Right cardiac atrium (tissue), 5 donors: ENCODE measurements at places on chromosomes 11 and 22. TPM values are rescaled to one million over a fixed set of nuclear protein-coding genes. Genes with fewer than 3 reads are reported as not detected.
A peak's percentile ranks its signal among the peaks of the same experiment; 100 is the strongest.

GRIK4 gene
- 0.59 TPM for total RNA-seq

DNA sequence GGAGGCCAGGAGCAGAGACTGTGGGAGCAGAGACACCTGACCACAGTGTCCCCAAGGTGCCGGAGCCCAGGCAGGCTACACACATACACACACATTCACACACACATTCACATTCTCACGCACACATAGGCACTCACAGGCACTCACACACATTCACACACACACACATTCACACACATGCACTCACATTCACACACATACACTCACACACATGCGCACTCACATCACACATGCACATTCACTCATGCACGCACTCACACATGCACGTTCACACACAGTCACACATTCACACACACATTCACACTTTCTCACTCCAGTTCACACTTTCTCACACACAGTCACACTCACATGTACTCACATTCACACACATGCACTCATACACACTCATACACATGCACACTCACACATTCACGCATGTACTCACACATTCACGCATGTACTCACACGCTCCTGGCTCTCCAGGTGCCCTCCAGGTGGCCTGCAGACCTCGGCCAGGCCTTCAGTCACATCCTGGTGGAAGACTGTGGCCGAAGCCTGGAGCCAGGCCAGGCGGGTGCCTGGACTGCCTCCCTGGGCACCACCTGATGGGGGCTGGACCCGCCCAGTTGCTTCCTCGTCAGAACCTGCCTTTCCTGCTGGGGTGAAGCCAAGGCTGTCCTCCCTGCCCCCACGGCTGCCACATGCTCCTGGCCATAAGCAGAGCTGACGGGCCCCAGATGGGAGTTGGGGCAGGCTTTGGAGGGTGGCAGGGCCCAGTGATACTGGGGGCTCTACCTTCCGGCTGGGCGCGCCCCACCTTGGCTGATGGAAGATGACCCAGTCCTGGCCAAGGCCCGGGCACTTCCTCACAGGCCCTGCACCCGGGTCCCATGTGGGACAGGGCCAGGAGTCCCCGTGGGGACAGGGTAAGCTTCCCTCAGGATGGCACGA, 89.5 kb downstream of the WNT7B start:
- DNase-seq, result peak; percentile 13

DNA sequence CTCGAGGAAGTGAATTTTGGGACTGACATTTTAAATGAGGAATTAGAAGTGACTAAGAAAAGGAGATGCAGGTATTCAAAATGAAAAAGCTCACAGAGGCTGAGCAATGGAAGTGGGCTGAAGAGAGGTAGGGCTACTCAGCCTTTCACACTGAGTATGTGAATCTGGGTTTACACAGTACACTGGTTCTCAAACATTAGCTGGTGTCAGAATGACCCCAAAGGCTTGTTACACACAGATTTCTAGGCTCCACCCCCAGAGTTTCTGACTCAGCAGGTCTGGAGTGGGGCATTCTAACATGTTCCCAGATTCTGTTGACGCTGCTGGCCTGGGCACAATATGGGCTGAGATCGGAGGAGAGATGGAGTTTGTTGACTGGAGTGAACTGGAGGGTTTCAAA, 32.8 kb downstream of the CADM1 start:
- DNase-seq, result no peak

- DNase-seq, result no peak
Observed at GRCh38 chr22:42313204-42313603, 42.8 kb upstream of the TCF20 start.

DNA sequence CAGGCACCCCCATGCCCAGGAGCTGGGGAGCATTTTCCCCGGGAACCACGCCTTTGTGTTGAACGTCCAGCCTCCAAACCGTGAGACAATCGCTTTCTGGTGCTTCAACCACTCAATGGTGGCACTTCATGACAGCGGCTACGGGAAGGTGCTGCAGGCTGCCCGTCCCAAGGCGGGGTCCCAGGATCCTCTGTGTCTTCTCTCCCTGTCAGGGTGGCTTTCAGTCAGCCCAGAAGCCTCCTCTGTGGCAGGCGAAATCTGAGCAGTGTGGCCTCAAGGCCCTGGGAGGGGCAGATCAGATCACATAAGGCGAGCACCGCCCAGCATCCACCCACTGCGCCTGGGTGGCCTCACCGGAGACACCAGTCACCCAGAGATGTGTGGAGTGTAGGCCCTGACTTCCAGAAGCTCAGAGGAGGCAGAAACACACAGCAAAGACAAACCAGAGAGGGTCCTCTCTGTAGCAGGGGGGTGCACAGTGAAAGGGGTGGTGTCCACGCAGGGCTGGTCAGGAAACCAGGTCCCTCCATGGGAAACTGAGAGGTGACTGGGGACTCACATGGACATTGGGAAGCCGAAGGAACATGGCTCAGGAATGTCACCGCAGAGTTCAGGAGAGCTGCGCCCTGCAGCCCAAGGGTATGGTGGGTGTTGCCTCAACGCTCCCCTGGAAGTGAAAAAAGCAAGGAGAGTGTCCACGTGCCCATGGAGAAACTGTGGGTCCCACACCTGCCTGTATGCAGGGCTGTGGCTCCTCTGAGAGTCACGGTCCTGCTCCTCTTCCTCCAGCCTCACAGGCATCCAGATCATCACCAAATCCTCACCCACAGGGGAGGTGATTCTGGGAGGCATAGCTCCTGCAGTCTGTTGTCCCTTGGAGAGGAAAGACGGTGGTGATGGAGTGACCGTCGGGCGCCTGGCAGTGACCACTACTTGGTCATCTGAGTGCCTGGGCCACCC, 1420.7 kb downstream of the TBC1D22A start:
- DNase-seq, result no peak

MUC15 gene
- not detected for total RNA-seq
